ENCODE measurements at places on chromosomes 16 and 17.

DNA sequence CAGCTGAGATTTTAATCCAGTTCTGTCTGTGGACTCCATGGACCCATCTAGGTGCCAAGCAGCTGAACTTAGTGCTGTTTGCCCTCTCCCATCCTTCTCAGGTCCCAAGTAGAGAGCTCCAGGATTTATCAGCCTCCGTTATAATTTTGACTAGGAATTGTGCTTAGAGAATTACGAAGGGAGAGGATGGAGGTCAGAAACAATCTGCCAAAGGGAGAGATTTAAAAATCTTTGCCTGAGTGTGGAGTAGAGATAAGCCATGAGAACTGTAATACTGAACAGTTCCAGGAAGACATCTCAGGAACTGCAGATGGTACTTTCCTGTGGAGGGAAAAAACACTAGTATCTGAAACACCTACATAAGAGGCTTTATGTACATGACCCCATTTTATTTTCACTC is 27.0 kb downstream of the CEP95 start:
- DNase-seq = no peak

DNA sequence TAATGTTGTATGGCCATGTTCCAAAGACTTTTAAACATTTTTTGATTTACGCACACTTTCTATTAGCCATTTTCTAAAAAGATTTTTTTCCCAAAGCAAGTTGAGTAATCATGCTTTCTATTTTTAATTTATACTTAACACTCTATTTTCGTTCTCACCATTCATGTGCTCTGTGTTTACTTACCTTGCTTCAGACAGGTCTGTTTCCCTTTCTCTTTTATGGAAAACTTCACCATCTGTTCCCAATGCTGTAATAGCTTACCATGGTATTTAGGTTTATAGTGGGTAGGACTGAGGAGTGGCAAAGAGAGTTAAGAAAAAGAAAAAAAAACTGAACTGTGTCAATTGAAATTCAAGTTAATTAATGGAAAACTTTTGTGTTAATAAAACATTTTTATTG is 37.5 kb upstream of the KCNJ16 start:
- DNase-seq = no peak

GRCh38 chr17:36944553-36944952 is 4.2 kb upstream of the AATF start:
- no peak for DNase-seq

GRCh38 chr17:75009139-75009724 is 3.2 kb upstream of the MRPL58 start:
- no peak for DNase-seq

GRCh38 chr17:40168262-40168832 is 8.9 kb upstream of the RAPGEFL1 start:
- peak; percentile 37 for DNase-seq

- DNase-seq = no peak
Observed at GRCh38 chr17:59347975-59348391, 16.5 kb downstream of the YPEL2 start.

DNA sequence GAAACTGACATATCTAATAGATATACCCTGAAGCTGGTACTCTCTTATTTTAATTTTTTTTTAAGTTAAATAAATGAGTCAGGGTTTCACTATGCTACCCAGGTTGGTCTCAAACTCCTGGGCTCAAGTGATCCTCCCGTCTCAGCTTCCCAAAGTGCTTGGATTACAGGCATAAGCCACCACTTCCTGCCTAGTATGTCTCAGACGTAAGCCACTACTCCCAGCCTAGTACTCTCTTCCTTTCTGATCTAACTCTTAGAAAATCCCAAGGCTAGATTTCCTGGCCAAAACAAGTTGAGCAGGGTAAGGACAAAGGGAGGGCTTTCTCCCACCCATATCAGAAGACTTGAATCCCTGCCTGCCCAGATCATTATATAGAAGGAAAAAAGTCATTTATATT is 33.7 kb downstream of the HOXB1 start:
- DNase-seq = no peak

DNA sequence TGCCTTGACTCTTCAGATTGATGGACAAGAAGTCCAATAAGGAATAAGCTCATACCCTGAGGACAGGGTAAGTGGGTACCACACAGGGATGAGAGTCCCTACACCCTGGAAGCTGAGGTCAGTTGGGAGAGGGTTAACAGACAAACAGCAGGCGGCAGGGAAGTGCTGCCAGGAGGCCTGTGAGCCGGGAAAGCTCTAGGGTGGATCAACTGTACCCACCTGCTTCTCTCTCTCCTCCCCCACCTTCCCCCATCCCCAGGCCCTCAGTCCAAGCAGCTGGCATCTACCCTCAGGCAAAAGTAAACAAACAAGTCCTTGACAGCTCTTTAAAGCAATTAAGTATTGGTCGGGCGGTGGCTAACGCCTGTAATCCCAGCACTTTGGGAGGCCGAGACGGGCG is 20.7 kb upstream of the MYLK3 start:
- DNase-seq = no peak

GRCh38 chr16:88905563-88905962 is 39.1 kb upstream of the PABPN1L start:
- DNase-seq = no peak

DNA sequence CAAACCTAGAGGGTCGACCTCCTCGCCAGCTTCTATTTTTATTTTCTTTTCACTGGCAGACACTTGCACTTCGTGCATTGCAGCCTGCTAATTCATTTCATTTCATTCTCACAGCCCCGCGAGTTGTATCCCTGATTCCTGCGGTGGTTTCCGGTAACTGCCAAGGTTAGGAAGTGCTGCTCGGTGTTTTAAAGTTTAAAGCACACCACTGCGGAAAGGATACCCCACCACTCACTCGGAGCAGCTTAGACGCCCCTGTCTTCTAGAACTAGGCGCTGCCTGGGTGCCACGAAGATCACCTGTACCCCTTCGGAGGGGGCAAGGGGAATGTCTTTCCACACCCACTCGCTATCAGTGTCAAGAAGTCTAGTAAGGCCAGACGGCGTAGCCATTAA is 509 bp downstream of the CNEP1R1 start:
- DNase-seq = no peak

GRCh38 chr16:19165101-19165500 is 2.9 kb upstream of the SYT17 start:
- DNase-seq = no peak

DNA sequence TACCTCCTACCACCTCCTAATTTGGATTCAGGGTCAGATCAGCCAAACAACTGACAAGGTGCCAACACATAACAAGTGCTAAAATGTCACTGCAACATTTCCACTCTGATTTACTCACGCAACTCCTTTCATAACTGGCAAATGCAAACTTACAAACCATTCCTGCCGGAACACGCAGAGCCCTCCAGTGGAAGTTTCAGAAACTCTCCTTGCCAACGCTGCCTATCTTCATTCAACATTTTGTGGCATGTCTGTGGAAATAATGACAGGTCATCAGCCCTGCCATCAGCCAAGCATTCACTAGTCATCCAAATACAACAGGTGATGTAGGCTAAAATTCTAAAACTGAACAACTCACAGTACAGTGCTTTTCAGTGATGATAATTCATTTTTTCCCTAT is 37.7 kb upstream of the OR3A1 start:
- DNase-seq = no peak

GRCh38 chr17:61955619-61956018 is 27.8 kb upstream of the INTS2 start:
- DNase-seq = no peak

DNA sequence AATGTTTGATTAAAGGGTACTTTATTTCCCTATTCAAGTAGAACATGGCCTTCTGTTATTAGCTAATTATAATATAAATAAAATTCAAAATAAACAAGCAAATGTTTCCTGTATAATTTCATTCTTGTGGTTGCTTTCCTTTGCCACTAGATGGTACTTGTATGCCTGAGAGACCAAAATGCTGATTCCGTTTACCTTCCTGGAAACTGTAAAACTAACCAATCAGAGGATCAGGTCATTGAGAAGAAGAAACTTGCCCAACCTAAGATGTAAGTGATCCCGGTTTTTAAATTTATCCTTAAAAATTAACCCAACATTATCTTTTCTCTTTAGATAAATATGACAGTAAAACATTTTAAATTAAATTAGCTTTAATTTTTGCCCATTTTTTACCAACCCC is 8.1 kb upstream of the ABCA5 start:
- no peak for DNase-seq

GRCh38 chr17:55842405-55843158 is 91.7 kb downstream of the PCTP start:
- no peak for DNase-seq

GRCh38 chr17:17028059-17028877 is 14.0 kb upstream of the MPRIP start:
- no peak for DNase-seq

GRCh38 chr16:60271025-60271771 is 1537.1 kb upstream of the GOT2 start:
- no peak for DNase-seq

GRCh38 chr16:65965628-65966027 is 400.9 kb upstream of the CDH5 start:
- DNase-seq = no peak

GRCh38 chr17:62625184-62625869 is 2.1 kb upstream of the MRC2 start:
- no peak for DNase-seq

DNA sequence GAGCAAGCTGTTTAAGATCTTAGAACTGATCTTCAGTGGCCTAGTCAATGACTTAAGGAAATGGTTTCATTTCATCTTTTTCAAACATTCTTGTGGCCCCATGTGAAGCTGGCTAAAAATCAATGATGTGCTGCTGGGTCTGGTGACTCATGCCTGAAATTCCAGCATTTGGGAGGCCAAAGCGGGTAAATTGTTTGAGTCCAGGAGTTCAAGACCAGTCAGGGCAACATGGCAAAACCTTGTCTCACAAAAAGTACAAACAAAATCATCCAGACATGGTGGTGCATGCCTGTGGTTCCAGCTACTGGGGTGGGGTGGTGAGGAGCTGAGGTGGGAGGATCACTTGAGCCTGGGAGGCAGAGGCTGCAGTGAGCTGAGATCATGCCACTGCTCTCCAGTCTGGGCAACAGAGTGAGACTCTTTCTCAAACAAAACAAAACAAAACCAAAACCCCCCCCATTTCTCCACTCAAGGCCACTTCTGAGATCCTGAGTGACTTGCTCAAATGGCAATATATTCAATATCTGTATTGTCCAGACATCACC is 17.4 kb upstream of the COL1A1 start:
- DNase-seq = no peak

DNA sequence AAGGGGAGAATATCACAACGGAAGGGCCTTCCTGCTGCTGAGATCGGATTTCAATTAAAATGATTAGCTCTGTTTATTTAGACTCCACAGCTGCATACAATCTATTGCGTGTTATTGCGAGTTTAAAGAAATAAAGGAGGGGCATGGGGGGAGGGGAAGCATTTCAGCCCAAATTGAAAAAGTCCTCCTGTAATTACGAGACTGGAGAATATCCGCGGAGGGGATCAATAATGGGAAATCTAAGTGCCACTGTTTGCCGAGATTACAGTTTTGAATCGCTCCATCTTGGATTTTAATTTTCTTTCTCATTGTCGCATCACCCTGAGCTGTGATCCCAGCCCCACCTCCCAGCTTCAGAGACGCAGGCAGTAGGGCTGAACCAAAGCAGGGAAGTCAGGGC is 15.7 kb upstream of the RPL38 start:
- no peak for DNase-seq

GRCh38 chr17:4412933-4413831 is 20.6 kb upstream of the SPNS3 start:
- DNase-seq = peak; percentile 83

- peak; percentile 76 for DNase-seq
Observed at GRCh38 chr17:45270828-45271418, 9.0 kb upstream of the SPATA32 start.

- no peak for DNase-seq
Observed at GRCh38 chr17:67452681-67453554, 75.8 kb downstream of the PITPNC1 start.

DNA sequence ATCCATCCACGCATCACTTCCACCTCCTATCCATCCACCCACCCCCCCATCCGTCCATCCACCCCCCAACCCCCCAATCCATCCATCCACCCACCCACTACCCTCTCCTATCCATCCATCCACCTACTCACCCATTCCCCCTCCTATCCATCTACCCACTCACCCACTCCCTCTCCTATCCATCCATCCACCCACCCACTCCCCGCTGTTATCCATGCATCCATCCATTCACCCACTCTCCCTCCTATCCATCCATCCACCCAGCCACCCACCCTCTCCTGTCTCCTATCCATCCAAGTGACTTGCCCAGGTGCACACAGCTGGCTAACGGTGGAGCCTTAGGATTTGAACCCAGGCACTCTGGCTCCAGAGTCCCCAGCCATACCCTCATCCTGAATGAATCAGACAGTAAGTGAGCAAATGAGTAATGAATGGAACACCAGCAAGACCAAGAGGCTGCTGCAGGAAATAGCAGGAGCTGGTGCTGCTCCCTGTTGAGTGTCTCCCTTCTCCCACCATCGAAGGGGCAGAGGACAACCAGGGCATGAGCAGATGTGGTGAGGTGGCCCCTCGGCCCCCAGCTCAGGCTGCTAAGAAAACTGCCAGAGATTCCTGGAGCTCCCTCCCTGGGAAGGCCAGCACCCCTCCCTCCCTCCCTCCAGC is 62.5 kb downstream of the LITAF start:
- DNase-seq = no peak

- DNase-seq = no peak
Observed at GRCh38 chr17:81054881-81055370, 20.0 kb downstream of the BAIAP2 start.

DNA sequence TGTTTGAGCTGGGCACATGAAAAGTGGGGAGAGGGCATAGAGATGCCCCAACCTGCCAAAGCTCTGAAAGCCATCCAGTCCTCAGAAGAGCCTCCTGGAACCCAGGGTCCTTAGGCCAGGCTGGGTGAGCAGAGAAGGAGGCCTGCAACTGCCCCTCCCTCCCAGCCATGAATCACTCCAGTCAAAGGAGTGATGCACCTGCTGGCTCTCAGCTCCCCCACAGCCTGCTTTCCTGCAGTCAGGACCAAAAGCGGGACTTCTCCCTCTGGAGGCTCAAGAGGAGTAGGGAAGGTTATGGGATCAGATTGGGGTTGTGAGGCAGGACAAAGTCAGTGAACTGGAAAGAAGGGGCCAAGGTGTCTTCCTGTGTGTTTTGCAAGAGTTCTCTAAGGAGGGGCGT is 145.6 kb downstream of the TMEM132E start:
- DNase-seq = no peak

Measured in naive thymus-derived CD8-positive, alpha-beta T cell (primary cell).